Dermis lymphatic vessel endothelial cell (primary cell): ENCODE measurements at places on chromosomes 7 and 10. TPM values are rescaled to one million over a fixed set of nuclear protein-coding genes. Genes with fewer than 3 reads are reported as not detected.

The SSC4D gene
- total RNA-seq = 0.09 and 0.54 TPM in 2 replicates

The SLC13A4 gene
- total RNA-seq = not detected in 2 replicates

The MEPCE gene
- total RNA-seq = 39.4 and 41.5 TPM in 2 replicates

The CYP3A5 gene
- total RNA-seq = 0.34 TPM in 1 of 2 replicates, not detected in the other

The MMD2 gene
- not detected in 2 replicates for total RNA-seq

The TLX1 gene
- total RNA-seq = not detected in 2 replicates

The VWDE gene
- total RNA-seq = under 0.01 TPM in 1 of 2 replicates, not detected in the other

The RBM17 gene
- total RNA-seq = 29.0 and 36.8 TPM in 2 replicates

The ZNF33B gene
- total RNA-seq = 17.7 and 29.1 TPM in 2 replicates

The HABP2 gene
- 0.09 and 0.22 TPM in 2 replicates for total RNA-seq

The TMEM213 gene
- total RNA-seq = not detected in 2 replicates

The CPA2 gene
- total RNA-seq = not detected in 2 replicates

The NEUROG3 gene
- not detected in 2 replicates for total RNA-seq

The CCDC136 gene
- 0.33 and 1.6 TPM in 2 replicates for total RNA-seq

The MRLN gene
- not detected in 2 replicates for total RNA-seq

The RELN gene
- total RNA-seq = 1,060 and 1,696 TPM in 2 replicates

The PDE1C gene
- total RNA-seq = 0.17 and 0.65 TPM in 2 replicates

The TMEM130 gene
- total RNA-seq = not detected in 2 replicates

The DNAJC12 gene
- total RNA-seq = 1.3 and 1.5 TPM in 2 replicates

The AGR2 gene
- not detected in 2 replicates for total RNA-seq

The ARMC3 gene
- not detected in 2 replicates for total RNA-seq

The HPSE2 gene
- under 0.01 TPM in 1 of 2 replicates, not detected in the other for total RNA-seq

The GALNT17 gene
- total RNA-seq = not detected in 2 replicates

The HOXA1 gene
- total RNA-seq = 0.43 and 0.65 TPM in 2 replicates

The ATG9B gene
- total RNA-seq = under 0.01 TPM in 2 replicates

The PIK3AP1 gene
- 0.09 TPM in 1 of 2 replicates, not detected in the other for total RNA-seq

The PNLIPRP2 gene
- not detected in 2 replicates for total RNA-seq

The CDC14C gene
- under 0.01 TPM in 1 of 2 replicates, not detected in the other for total RNA-seq

The CLEC5A gene
- not detected in 2 replicates for total RNA-seq

The DNA2 gene
- 3.6 and 5.4 TPM in 2 replicates for total RNA-seq

The SLC39A12 gene
- total RNA-seq = not detected in 2 replicates

The GIMAP6 gene
- 248 and 292 TPM in 2 replicates for total RNA-seq

The LIPN gene
- total RNA-seq = not detected in 2 replicates

The CPVL gene
- total RNA-seq = 0.33 and 0.52 TPM in 2 replicates
